ENCODE measurements at places on chromosomes 5 and 9. TPM values are rescaled to one million over a fixed set of nuclear protein-coding genes. Genes with fewer than 3 reads are reported as not detected.

DNA sequence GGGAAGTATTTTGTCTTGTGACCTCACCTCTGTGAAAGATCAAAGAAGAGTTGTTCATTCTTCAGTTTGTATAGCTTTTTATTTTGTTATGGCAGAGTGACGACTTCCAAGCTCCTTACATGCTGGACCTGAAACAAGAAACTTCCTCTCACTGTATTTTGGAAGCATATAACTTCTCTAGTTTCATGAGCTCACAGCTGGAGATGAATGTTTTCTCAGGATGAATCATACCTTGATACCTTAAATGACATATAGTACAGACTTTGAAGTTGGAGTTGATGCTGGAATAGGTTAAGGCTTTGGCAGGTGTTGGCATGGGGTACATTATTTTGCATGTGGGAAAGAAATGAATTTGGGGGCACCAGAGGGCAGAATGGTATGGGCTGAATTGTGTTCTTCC, 112.5 kb downstream of the SLC25A46 start:
- DNase-seq, result peak; percentile 40

DNA sequence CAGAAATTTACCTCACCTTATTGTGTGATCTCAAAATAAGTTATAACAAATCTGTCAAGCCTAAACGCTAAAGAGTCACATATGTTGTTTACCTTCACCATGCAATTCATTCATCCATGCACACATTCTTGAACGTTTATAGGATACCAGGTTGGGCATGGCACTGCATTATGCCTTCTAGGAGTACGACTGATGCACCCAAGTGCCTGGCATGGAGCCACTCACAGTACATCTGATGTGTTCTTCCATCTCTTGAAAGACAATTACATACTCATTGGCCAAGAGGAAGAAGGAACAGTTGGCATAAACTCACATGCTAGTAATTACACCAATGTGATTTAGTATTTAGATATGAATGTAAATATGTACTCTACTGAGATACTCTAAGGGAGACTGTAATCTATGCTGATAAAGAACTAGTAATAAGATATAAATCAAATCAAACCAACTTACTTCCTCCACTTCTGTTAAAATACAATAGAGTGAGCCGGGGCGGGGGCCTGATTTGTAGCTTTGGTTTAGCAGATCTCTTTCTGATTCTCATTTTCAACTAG, 90.7 kb downstream of the LPAR1 start:
- no peak for DNase-seq

The OTULINL gene
- total RNA-seq, result 0.94 TPM

The LCN1 gene
- total RNA-seq, result not detected

DNA sequence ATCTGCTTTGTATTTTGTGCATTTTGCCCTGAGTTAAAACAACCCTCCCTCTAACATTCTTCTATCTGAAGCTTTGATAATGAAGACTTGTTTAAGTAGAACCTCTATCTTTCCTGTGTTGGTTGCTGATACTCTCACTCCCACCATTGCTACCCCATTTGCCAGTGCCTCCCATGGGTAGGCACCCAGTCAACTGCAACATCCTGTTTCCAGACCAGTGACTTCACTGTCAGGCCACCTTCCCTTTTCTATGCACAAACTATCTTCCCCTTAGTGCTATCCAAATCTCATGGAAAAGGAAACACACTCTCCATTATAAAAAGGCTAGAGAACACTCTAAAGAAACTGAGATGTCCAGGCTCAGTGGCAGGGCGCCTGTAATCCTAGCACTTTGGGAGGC, 5.6 kb upstream of the IARS1 start:
- no peak for DNase-seq

- DNase-seq, result no peak
Observed at GRCh38 chr5:131709043-131709442, 74.0 kb upstream of the RAPGEF6 start.

GRCh38 chr9:20597862-20598261, 24.4 kb downstream of the MLLT3 start:
- DNase-seq, result no peak

GRCh38 chr5:135452321-135453030, at the start of gene TIFAB:
TSS of gene TIFAB (minus strand) at chr5:135452351. CDS start at chr5:135449939, 2,412 bp downstream.
- DNase-seq, result no peak

GRCh38 chr5:136132087-136132486, 558 bp upstream of the SMAD5 start:
- DNase-seq, result peak; percentile 9

DNA sequence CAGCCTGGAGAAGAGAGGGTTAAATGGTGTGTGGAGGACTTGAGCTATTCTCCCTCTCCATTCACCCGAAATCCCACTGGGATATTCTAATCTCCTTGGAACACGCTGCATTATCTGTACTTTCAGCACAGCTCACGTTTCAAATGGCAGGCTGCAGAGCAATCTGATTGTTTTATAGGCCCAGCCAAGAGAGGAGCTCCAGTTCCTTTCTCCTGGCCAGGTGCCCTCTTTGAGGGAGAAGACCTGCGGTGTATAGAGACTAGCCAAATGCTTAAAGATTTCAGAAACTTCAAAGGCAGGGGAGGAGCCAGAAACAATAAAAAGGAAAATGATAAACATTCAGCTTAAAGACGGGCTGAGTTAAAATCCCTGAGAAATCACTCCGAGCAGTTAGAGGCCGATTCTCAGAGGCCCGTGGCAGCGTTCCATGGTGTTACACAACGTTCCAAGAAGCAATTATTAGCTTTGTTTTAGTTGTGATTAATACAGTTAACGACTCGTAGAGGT, 564.0 kb upstream of the KLF4 start:
- DNase-seq, result peak; percentile 86

DNA sequence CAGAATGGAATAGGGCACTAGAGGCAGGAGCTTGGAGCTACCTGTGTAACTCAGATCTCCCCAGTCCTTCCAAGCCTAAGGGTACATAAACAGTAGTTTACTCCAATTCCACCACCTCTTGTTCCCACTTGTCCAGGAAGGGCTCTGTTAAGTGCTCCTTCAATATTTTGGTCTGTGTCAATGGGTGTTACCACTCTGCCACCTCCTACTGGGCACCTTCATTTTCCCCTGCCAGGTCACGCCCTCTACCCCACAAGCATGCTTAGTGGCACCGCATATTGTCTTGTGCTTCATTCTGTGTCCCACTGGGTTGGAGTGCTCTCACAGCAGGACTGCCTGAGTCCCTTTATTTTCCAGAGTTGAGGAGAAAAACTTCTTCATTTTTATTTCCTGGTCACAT, 459.8 kb downstream of the ARHGEF28 start:
- no peak for DNase-seq

- peak; percentile 57 for DNase-seq
Observed at GRCh38 chr5:77139001-77139400, 51.9 kb upstream of the ZBED3 start.

- no peak for DNase-seq
Observed at GRCh38 chr5:72397836-72398235, 77.7 kb downstream of the PTCD2 start.

- DNase-seq, result no peak
Observed at GRCh38 chr5:126009566-126009965, 413.6 kb upstream of the GRAMD2B start.

- DNase-seq, result no peak
Observed at GRCh38 chr9:75615284-75615683, 275.2 kb upstream of the PCSK5 start.

The SLC46A2 gene
- total RNA-seq, result not detected

All from renal cortical epithelial cell (primary cell).